ENCODE measurements at places on chromosomes 4 and X.
A peak's percentile ranks its signal among the peaks of the same experiment; 100 is the strongest.

DNA sequence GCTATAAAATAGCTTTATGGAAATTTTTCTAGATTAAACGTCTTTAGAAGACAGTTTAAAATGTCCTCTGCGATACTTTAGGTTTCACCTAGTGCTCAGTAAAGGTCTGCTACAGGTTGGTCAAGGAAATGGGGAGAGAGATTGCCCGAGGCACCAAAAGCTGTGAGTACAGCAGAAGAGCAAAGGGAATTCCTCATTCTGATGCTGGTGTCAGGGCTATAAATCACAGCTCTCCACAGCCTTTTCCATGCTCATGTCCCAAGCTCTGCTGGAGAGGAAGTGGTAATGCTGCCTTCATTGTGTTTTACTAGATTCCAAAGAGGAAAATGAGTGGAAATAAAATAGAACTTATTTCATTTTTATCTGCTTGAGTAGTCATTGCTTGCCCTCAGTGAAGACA is 2060.4 kb downstream of the ARAP2 start:
- no peak for DNase-seq

DNA sequence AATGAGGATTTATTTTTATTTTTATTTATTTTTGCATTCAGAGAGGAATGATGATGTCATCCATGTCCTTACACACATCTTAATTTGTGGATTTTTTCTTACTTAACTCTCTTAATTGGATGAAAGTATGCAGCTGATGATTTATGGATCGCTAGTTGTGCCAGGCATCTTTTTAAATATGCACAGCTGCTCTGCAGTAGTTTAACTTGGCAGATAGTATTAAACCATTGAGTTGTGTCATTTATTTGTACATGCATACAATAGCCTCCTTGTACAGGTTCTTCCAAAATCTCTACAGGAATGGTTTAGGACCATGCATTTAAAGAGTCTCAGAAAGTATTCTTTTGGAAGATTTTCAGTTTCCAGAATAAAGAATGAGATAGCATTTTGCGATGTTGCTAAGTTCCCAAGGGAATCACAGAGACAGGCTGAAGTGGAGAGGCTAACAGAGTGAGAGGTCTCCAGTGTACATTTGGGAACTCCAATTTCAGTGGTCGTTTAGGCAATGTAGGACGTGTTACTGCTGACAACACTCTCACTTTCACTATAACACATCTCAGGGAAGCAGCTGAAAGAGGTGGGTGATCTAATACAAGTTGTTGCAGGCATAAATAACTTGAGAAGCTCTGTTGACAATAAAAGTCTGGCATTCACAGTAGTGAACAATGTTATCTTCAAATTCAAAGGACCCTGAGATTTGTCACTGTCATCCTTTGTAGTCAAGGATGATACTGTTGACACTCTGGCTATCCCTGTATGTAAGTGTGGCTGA is 49.9 kb upstream of the SCRG1 start:
- peak; percentile 90 for DNase-seq

GRCh38 chr4:175326796-175327195 is 408.6 kb downstream of the ADAM29 start:
- no peak for DNase-seq

- DNase-seq = no peak
These were observed 343.1 kb downstream of the GRID2 start for GRCh38 chr4:92646826-92647225.

GRCh38 chrX:33385546-33385945 is 174.2 kb upstream of the DMD start:
- no peak for DNase-seq

DNA sequence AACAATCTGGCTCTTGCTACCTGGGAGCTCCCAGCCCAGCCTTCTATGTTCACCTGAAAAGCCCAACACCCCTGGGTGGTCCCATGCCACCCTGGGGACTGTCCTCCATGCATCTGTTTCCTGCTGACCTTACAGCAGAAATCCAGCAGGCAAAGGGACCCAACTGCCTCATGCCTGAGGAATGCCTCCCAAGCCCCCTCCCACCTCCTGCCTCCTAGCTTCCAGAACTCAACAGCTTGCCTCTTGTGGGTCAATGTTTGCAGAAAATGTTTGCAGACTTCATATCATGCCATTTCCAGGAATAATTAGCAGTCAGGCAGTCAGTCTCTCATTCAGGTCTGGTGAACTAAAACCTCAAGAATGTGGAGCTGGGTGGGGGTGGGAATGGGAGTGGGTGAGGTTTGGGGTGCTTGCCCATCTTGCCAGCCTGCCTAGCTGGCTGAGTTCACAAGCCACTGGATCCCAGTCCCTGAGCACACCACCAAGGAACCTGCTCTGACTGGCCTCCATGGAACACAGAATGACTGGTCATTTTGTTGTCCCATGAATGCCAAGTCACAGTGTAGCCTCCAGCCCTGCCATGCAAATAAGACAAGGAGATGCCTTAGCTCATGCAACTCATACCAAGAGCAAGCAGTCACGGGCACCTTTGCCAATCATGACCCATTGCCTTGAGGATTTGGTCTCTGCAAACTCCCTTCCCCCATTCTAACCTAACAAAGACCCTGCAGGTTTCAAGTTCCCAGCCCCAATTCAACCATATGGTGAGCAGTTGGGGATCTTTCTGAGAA is 12.1 kb upstream of the PLAC1 start:
- no peak for DNase-seq

DNA sequence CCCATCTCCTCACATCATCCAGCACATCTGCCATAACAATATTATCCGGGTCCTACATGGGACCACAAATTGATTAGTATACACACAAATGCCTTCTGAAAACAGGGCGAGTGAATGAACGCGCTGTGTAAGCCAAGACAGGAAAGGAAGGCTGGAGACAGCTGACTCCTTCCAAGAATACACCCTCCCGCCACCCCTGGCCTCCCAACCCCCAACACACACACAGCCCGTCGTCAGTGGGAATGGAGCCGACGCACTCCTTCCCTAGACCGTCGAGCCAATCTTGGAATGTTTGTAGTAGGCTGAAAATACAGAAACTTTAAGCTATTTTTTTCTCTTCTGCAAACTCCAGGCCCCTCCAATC is 319 bp upstream of the MAGEH1 start:
- no peak for DNase-seq

DNA sequence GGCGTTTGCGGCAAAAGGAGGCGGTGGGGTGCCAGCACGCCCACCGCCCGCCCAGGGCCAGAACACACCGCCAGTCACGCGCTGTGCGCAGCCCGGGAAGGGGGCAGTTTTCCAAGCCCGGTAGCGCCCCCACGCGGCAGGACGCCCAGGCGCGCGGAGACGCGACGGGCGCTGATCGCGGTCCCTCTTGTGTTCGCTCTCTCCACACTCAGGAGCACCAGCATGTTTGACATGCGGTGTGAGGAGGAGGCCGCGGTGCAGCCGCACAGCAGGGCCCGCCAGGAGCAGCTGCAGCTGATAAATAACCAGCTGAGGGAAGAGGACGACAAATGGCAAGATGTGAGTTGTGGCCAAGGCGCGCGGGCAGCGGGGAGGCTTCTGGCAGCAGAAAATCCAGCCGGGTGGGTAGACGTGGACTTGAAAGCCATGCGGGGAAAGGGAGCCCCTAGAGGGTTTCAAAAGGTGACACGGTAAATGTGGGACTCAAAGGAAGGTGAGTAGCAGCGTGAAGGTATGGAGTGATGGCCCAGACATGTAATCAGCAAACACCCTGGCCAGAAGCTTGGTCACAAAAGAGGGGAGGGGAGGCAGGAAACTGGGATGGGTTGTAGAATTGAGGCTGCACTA is 104.1 kb downstream of the PHOX2B start:
- DNase-seq = no peak

DNA sequence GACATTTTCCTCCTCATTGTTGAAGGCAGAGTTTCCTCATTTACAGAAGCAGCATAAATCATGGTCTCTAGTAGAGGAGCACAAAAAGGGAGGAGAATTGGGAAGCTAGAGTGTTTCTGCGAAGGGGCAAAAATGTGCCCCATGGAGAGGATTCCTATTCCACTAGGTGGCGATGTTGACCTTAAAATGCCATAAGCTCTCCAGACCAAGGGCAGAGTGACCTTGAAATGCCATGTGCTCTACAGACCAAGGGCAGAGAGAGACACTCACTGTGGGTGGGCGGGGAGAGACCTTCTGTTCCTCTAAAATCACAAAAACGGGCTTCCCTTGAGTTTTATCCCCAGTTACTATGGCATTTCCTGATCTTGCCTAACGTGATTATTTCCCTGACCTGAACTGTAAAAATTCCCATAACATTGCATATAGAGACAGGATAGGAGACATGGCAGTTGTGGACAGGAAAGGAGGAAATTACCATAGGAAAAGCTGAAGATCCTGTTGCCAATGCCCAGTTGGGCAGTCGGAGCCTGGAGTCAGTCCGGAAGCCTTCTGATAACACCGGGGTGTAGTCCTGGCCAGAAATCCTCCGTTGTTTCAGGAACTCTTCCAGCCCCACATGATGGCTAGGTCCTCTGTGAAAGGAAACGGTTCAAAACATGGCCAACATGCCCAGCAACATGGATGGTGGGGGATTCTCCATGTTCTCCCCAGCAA is 567.7 kb downstream of the MAGEB5 start:
- peak; percentile 2 for DNase-seq

- no peak for DNase-seq
These were observed 25.3 kb downstream of the HOPX start for GRCh38 chr4:56655627-56656345.

DNA sequence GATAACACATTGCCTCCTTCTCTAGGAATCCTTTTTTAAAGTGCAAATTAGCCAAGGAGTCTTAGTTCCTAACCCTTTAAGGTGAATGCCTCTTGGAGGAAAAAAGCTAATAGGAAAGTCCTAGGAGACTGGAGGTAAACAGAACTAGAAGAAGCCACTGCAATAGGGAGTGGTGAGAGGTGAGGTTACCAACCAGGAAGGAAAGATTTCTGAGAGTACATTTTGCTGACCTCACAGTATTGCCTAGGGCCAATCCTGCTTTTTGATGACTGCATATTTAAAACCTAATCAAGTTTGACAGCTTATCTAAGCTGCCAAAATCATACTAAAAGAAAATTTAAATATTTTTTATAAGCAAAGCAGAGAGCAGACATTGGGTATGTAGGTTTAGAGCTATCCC is 7.3 kb upstream of the CUL4B start:
- no peak for DNase-seq

DNA sequence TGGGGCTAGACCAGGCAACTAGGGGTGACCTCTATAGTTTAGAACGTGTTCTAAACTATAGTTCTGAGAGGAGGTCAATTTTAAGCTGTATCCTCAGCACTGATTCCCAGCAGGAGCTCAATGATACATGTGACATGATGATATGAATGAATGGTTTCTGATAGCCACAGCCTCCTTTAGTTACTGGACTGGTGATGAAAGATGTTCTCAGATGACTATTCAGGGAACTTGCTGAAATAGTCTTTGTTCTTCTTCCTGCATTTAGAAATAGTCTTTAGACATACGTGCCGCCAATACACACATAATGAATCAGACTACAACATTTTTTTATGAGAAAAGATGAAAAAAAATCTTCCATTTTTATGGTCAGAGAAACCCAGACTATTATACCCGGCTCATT is 116.3 kb upstream of the TMEM150C start:
- no peak for DNase-seq

DNA sequence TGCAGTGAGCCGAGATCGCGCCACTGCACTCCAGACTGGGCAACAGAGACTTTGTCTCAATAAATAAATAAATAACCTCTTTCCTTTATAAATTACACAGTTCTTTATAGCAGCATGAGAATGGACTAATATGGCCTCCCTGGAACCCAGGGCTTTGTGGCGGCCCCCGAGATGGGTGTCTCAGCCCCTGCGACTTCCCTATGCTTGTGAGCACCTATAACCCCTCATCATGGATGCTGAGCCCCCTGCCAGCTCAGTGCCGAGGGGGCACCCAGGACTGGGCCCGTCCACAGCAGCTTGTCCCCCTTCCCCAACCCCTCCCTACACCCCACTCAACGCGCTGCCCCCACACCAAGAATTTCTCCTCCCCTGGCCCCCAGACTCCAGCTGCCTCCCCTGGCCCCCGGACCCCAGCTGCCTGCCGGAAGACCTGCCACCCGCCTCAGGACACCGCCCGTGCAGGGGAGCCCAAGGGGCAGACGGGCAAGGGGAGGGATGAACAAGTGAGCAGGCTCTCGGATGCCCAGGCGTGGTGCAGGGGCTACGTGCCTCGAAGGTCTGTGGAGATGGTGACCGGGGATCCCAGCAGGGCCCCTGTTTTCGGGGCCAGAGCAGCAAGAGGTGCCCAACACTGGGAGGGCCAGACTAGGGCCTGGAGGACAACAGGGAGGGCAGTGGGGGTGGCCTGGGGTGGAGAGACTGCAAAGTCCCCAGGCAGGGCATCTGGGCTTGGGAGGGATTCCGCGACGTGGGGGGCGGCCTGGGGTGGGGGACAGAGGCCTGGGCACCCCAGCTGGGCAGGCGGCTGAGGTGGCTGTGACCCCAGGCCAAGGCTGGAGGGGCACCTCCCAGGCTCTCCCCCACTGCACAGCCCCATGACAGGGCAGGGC is 74.0 kb downstream of the FAM53A start:
- no peak for DNase-seq

- DNase-seq = peak; percentile 43
These were observed 186.7 kb downstream of the ENOX2 start for GRCh38 chrX:130716346-130716745.

DNA sequence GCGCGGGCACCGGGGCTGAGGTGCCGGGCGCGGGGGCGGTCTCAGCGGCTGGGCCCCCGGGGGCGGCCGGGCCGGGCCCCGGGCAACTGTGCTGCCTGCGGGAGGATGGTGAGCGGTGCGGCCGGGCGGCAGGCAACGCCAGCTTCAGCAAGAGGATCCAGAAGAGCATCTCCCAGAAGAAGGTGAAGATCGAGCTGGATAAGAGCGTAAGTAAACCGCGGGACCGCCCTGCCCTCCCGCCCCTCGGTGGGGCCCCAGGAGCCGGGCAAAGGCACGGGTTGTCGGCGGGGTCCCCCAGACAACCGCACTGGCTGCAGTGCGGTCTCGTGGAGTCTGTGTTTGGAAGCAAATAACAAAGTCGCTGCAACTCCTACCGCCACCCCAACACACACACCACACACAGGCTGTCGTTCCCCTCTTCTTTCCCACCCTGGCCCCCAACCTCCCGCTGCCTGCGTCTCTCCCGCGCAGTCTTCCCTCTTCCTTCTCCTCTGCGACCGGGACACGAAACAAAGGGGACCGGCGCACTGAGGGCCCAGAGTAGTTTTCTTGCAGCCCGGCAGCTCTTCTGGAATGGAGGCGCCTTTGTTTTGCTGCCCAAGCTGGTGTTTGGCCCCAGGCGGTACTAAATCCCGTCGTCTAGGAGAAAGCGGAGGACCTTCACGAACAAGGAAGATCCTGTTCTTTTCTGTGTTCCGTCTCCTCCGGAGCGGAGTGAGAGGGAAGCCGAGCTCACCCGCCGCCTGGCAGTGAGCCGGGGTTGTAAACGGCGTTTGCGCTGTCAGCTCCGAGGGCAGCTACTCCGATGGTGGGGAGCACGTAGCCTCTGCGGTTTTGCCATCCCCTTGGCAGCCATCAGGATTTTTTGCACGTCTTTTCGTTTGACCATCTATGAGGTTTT is 788 bp downstream of the SAP30 start:
- peak; percentile 86 for DNase-seq

Data from NCI-H1092 treated with DMSO at 0.1 percent for 48 hours (cell line).